BJ (cell line): ENCODE measurements at places on chromosomes 12 and 14.

DNA sequence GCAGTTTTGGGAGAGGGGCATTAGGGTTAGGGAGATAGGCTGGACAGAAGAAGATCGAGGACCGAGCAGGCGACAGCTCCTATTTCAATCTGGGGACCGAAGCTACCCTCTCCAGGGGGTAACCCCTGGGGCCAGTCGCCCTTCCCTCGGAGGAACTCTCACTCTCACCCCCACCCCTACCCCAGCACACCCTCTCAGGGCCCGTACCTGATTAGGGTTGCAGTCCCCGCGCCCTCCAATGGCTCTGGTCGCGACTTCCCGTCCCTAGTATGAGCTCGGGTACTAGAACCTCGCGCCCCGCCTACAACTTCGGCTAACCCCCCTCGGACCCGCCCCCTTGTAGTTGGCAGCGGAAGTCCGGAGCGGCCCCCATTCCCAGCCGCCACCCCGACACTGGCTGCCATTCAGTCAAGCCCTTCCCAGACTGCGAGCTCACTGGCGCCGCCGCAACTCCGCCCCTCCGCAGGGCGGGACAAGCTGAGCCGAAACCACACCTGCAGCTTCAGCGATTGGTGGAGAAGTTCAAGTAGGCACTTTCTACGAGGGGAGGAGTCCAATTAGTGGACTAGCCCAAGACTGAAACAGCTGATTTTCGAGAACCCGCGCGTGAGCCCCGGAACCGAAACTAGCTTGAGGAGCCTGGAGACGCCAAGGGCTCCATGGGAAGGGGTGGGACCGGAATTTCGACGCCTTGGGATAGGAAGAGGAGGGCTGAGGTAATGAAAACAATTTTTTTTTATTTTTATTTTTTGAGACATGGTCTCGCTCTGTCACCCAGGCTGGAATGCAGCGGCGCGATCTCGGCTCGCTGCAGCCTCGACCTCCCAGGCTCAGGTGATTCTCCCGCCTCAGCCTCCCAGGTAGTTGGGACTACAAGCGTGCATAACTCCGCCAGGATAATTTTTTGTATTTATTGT lies at the start of gene STAT2:
Gene STAT2 (minus strand): TSS at position 257 of the 917 bp plus-strand sequence. CDS start 3,536 bp downstream, outside the sequence.
- peak; percentile 100 for DNase-seq

- no peak for DNase-seq
Measured at GRCh38 chr12:1845427-1845826, 25.1 kb downstream of the LRTM2 start.

DNA sequence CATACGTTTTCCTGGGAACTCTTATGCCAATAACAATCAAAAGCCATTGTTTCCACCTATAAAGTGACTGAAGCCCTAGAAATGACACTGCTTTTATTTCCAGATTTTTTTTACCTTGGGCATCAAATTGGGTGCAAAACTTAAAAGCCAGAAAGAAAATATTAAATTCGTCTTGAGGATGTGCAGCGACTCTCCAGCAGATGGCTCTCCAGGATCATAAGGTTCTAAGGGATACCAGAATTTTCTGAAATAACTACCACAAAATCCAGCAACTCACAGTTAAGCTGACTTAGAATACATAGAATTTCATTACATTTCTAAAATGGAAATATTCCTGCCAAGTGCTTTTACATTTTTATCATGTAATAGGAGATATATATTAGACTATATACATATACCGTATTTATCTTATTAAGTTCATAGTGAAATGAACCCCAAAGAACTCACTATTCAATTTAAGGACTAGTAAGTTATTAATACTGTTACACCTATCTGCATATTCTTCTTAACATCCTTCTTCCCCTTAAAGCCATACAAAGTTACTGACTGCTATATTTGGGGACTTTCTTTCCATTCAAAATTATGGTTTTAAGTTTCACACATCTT lies 44.0 kb downstream of the ARMH4 start:
- peak; percentile 7 for DNase-seq

GRCh38 chr12:92995258-92995903 lies 66.3 kb upstream of the EEA1 start:
- no peak for DNase-seq

DNA sequence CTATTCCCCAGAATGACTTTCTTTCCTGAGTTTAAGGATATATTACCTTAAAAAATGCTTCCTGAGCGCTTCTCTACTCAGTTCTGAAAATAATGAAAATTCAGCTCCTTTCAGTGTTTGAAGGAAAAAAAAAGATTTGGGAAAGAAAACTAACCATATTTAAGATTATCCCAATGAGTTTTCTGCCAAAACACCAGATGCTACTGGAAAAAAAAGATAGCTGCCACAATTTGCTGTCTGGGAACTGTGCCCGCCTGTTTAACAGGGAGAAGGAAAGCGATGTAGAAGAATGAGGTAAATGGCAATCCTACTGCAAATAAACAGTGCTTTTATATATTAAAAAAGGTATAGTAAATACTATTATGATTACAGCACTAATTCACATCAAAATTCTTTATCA lies 367.6 kb upstream of the PRICKLE1 start:
- DNase-seq = no peak

- peak; percentile 30 for DNase-seq
Measured at GRCh38 chr12:32365473-32366064, 33.8 kb upstream of the FGD4 start.

GRCh38 chr12:132608231-132609171 lies 1.9 kb downstream of the LRCOL1 start:
- no peak for DNase-seq

DNA sequence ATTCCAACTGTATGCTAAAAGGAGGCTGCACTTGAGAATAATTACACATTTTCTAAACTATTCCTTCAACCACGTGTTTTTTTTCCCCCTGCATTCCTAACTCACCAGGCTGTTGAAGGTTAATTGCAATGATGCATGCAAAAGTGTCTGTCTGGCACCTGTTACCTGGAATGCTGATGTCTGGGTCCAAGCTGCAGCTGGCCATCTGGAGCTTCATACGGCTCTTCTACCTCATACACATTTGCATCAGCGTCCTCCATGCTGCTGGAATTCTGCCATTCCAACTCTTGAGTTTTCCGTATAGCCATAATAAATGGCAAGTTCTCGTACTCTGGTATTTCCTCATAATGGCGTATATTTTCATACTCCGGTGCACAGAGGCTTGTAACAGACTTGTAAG lies 8.6 kb downstream of the FGD6 start:
- no peak for DNase-seq

DNA sequence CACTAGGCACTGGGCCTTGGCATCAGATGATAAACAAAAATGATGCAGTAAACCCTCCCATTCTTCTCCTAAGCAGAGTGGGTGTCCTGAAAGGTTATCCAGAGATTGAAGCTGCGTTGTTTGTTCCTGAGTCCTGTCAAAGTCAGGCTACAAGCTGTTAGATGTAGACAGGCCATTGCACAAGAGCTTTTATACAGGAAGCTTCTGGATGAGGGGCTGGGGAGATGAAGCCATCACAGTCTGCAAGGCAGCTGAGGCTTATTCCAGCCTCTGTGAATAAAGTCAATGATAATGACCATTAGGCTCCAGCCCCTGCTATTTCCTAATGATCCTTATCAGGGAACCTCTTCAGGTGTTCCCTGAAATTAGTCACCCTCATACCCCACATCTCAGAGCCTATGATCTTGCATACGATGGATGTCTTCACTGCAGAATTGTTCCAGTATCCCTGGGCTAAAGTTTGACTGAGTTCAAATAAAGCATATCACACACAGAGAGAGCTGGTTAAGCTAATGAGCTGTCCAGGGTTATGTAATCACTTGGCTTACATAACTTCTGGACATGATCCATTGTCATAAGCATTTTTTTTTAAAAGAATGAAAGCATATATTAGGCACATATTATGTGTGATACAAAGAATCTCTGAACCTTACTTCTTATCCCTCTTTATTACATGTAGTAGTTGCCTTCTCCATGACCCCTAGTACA lies 337.1 kb upstream of the OR4E1 start:
- no peak for DNase-seq

DNA sequence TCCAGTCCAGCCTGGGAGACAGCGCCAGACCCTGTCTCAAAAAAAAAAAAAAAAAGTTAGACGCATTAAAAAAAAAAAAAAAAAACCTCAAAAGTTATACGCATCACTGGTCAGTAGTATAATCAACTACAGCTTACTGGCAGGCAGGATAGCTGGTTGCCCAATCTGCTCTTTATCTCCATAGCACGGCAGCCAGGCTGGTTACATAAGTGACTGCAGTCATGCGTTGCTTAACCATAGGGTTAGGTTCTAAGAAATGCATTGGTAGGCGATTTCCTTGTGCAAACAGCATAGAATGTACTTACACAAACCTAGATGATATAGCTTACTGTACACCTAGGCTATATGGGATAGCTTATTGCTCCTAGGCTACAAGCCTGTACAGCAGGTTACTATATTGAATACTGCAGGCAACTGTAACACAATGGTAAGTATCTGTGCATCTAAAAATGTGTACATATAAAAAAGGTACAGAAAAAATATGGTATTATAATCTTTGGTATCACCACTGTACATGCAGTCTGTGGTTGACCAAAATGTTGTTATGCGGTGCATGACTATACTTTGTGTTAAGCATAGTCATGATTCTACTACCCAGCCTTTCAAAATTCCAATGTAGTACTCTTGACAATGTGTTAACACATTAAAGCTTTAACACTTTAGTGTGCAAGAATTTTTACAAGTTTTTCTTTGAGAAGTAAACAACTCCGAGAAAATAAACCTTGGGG lies 8.1 kb downstream of the L2HGDH start:
- no peak for DNase-seq

DNA sequence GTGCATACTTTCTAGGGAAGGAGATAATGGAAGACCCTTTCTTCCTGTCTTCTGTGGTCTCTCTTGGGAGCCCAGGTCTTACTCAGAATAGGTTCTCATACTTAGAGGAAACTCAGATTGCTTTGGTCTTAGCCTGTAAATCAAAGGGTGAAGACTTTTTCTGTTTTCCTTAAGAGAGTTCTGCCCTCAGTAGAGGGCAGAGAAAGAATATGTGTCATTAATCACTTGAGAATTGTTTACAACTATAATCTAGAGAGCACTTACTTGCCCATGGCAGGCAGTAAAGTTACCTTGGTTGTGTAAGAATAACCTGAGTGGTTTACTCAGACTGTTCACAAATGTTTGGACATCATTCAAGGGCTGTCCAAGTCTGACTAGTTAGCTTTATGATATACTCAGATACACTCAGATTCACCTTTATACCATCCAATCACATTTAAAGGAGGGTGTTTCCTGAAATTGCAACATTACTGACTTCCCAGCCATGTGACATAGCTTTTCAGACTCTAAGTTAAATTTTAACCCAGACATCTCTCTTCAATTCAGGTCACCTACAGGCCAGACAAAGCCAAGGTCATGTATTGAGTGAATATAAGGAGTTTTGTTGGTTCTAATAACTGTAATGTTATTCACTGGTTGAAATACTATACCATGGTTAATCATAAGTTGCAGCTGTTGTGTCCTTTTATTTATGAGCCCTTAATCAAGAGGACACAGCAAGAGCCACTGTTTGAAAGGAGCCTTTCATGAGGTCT lies 372.2 kb downstream of the RAD51B start:
- DNase-seq = no peak

DNA sequence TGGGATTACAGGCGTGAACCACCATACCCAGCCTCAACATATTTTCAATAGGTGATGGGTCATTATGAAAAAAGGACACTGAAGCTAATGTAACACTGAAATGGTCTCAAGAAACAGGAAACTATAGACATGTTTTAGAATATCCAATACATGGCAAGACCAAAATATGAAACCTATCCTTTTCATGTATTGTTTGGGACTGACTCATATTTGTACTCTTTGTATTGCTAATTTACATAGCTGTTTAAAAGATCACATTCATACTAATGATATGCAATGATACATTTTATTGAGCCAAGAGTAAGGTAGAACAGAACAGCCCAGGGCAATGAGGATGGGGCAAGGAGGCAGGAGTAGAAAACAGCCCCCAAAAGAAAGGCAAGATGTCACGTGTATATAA lies 32.6 kb downstream of the RESF1 start:
- no peak for DNase-seq

GRCh38 chr12:71472441-71472911 lies 32.9 kb downstream of the LGR5 start:
- no peak for DNase-seq

- no peak for DNase-seq
Measured at GRCh38 chr12:65277994-65278575, 398 bp upstream of the MSRB3 start.

GRCh38 chr12:116454076-116454475 lies 105.1 kb upstream of the MAP1LC3B2 start:
- no peak for DNase-seq
